ENCODE measurements at places on chromosomes 6 and 20.

DNA sequence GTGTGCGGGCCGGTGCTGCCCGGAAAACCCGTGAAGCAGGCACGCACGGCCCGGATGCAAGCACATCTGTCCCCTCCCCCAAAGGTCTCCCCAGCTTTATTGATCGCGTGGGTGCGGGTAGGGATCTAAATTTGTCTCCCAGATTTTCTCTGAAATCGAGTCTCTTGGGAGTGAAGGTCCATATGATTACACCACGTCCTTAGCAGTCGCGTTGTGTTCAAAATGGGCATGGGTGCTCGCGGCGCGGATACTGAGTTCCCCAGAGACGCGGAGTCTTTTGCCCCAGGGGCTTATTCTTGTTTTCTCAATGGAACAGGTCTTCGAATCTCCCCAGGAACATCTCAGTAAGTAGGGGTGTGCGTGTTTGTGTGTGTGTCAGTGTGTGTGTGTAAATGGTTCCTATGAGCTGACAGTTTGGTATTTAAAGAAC, 2.8 kb upstream of the ZNF292 start:
- no peak for DNase-seq

DNA sequence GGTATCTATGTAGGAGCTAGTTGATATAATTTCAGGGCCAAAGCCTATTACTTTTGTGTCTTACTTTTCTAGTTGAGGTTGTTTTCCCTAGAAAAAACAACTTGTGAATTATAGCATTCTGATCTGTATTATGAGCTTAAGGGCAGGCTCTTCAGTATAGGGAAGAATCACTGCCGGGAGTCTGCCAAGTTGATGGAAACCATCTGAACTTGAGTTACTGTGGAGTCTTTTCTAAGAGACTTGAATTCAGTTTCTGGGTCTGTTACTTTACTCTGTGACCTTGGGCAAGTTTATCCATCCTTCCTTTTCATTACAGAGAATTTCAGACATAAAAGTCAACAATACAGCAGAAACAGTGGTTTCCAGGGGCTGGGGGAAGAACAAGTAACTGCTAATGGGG, 2.1 kb upstream of the CASS4 start:
- no peak for DNase-seq

DNA sequence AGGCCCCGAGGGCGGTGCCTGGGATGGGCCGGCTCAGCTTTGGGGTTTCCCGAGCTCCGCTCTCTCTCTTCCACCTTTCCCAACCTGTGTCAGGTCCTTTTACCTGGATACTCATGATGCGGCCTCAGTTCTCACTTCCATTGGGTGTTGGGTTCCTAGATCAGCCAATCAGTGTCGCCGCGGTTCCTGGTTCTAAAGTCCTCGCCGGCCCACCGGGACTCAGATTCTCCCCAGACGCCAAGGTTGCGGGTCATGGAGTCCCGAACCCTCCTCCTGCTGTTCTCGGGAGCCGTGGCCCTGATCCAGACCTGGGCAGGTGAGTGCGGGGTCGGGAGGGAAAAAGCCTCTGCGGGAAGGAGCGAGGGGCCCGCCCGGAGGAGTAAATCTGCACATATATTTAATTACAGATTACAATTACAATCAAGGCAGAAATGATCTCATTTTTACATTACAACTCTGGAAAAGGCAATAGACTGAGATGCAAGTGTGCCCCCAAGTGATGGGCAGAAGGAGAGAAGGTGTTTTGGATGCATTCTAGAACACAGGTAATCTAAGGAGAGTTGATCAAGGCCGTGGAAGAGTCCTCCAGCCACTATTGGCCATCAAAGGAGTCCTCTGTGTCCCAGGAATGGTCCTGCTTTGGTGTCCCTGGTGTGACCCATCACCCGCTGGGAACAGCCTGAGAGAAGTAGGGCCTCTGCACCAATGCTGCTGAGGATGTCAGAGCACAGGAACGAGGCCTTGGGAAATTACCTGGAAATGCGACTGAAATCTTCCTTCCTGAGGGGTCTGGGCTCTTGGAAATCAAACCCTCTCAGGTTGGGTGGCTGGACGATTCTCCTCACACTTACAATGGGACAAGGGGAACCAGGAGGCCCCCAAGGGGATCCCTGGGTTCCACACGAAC, 34.7 kb upstream of the MICB start:
- DNase-seq = peak; percentile 89

GRCh38 chr6:296151-297122, 4.2 kb downstream of the DUSP22 start:
- no peak for DNase-seq

DNA sequence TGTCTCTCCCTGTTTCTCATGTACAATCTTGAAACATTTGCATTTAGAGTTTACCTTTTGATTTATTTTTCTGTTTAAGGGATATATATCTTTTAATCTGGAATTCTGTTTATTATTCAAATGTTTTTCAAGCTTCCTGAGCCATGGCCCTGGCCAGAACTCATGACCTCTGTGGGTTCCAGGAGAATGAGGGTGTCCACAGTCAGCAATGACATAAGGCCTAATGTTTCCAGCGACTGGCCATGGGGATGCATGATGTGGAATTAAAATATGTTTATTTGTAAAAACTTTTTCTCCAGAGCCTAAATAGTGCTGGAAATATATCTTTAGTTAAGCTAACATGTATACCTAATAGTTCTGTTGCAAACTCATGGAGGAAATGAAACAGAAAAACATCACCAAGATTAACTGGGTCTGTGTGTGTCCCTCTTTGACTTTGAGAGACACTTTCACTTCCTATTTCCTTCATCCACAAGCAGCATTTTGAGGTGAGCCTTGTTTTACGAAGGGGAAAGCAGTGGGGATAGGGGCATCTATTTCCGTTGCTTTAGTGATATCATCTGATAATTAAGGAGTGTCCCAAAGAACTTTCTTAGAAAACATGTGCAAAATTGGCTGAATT, 87.6 kb downstream of the SMOC2 start:
- no peak for DNase-seq

DNA sequence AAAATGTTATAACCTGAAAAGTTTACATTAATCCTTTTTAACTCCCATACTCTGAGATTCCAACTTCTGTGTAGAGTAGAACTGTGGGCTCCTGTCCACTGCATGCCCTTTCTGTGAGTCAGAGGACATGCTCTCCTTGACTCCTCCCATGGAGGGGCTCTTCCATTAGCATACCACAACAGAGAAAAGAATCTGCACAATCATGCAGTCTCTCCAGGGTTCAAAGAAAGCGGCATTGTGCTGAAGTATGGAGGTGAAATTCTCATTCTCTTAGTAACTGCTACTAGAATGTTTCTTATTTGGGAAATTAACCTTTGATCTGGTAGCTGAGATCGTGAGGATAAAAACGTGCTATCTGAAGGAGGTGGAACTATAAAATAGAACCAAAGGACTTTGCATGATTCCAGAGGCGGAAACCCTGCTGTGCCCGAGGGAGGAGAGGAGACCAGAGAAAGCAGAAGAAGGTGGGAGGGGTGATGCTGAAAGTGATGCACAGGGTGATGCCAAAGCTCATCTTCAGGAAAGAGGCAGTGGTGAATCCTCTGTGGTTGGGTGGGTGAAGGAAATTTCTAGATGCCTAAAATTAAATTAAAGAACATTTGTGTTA, 202.2 kb upstream of the PCSK2 start:
- DNase-seq = no peak

DNA sequence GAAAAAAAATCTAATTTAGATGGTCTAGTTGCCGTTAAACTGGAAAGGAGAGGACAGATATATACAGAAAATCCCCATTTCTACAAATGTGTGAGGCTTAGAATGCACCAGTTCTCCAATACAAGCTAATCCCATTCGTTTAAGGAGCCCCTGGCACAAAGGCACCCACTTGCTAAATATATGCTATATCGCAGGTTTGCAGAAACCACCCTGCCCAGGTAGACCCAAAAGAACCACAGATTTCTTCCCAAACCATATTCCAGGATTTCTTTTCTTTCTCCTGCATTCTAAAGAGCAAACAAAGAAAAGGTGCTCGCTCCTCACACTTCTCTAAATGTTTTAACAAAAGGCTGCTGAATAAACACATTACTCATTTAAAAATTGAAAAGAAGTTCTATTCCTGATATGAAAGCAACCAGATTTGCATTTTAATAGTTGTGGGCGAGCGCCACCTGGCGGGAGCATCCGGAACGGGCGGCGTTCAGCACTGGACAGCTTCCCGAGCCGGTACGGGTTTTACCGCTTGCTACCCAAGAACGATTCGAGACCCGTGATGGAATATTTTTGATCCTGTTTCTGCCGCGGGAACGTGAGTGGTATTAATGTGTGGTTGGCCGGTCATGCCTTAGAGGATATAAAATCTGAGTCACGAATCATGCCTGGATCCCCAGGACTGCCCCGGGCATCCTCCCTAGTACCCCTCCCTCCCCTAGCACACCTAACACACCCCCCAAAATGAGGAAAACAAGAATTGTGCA, 2.1 kb downstream of the PTPRT start:
- peak; percentile 19 for DNase-seq

DNA sequence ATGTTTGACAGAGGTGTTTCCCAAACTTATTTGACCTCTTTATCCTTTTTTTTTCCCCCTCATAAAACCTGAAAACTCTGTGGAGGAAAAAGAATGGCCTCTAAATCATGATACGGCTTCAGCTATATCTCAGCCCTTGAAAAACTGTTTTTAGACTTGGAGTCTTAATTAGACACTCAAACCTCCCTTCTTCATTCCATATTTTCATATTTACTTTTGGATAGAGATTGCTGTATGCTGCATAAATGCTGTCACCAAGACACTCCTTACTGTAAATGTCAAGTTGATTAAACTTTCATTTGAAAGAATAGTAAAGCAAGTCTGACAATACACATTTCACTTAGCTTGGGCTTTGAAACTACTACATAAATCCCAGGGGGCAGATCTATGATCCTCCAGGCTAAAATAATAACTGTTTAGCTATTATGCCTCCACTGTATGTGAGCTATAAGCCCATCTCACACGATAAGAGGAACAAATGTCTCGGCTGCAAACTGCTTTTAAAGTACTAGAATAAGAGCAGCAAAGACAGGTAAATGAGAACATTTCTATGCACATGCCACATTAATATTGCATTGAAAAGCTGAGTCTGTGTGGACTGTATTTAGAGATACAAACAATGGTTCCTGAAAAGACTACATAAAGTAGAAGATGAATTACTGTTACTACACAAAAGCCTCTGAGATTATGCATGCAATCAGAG, 141.3 kb upstream of the HMGN3 start:
- no peak for DNase-seq

GRCh38 chr6:119426619-119427018, 77.1 kb upstream of the MAN1A1 start:
- DNase-seq = no peak

GRCh38 chr6:5398530-5398929, 137.2 kb downstream of the FARS2 start:
- DNase-seq = peak; percentile 76

- peak; percentile 57 for DNase-seq
These were observed 84.1 kb downstream of the TNFAIP3 start for GRCh38 chr6:137951064-137951597.

DNA sequence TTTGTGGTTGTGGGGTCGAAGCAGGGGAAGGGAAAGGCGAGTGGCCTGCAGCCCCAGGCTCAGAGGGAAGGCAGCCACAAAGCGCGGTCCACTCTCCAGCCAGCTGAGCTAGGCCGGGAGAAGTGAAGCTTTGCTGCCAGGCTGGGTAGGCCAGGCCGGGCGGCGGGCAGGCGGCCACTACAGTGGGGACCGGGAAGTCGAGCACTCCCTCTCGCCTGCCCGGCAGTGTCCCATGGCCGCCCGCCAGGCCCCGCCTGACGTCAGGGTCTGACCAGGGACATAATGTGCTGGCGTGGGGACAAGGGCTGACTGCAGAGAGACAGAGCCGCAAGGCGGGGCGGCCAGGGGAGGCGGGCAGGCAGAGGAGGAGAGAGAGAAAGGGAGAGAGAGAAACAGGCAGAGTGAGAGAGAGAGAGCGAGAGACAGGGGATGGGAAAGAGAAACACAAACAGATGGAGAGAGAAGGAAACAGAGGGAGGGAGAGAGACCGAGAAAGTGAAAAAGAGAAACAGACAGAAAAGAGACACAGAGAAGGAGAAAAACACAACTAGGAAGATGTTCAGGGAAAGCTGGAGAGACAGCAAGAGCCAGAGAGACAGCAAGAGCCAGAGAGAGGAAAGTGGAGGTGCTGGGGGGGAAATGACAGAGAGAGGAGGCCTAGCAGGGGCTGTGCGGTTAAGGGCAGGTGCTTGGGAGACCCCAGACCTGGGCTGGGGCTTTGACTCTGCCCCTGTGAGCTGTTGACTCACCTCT, 94.5 kb upstream of the PTPN1 start:
- DNase-seq = no peak

Measured in inflammatory macrophage treated with lipopolysaccharide for 1 hour (primary cell).